AG08396 (cell line): ENCODE measurements at places on chromosomes 13 and 19.

DNA sequence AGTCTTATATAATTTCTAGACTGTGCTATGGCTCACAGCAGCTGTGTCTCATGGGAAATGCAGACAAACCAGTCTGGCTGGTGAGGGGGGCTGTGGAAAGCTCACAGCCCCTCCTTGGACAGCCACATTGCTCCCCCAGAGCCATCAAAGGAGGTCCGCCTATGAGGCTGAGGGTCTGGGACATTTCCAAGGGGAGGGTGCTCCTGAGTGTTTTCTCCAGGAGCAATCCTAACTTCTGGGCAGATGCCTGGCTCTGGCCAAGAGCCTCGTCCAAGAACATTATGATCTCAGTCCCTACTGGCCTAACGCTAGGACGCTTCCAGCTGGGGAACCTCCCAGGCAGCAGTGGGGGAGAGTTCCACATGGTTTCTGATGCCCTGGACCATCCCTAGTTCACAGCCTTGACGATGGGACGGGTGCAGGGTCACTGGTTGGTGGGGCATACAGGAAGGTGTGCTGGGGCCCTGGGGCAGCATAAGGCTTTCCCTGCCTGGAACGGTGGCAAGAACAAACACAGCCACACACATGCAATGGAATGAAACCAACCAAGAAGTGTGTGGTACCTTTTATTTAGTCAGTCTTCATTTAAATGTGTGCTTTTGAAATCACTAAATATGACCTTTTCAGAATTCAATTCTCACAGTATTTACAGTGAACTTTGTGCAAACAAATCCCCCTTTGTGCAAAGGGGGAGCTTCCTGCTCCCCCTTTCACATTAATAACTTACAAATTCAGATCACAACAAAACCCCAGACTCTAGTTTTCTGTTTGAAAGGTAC lies 60.6 kb downstream of the CDADC1 start:
- peak; percentile 47 for DNase-seq

GRCh38 chr13:24274452-24275021 lies 34.8 kb upstream of the C1QTNF9 start:
- DNase-seq, result no peak

DNA sequence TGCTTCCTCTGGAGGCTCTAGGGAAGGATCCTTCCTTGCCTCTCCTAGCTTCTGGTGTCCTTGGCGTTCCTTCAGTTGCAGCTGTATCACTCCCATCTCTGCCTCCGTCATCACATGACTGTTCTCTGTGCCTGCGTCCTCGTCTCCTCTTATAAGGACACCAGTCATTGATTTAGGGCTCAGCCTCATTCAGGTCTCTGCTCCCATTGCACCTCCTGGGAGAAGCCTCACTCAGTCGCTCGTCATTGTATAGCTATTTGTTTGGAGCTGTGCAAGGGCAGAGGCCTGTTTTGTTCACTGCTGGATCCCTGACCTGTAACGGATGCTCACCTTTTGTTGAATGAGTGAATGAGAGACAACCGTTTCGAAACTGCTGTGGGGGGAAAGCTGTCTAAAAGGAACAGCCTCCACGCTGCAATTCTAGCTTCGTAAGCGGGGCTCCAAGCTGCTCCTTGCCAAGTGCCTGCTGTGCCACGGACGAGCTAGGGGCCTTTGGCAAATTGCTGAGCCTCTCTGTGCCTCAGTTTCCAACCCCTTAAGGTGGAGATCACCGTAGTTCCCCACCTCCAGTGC lies 17.2 kb downstream of the BRSK1 start:
- no peak for DNase-seq

DNA sequence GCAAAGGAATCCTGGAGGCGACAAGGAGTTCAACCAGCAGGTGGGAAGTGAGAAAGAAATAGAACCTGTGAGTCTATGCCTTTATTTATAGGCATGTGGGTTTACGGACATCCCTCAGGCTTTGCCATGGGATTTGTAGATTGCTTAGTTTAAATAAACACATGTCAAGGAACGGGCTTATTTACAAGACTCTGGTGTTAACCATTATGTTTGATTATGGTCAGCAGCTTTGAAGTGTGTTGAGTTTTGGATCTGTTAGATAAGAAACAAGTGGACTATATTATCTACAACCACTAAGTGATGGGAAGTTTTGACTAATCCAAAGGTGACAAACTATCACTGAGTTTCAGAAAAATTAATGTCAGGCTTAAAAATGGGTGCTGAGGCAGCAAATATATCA lies 143.2 kb downstream of the SLITRK5 start:
- DNase-seq, result no peak

DNA sequence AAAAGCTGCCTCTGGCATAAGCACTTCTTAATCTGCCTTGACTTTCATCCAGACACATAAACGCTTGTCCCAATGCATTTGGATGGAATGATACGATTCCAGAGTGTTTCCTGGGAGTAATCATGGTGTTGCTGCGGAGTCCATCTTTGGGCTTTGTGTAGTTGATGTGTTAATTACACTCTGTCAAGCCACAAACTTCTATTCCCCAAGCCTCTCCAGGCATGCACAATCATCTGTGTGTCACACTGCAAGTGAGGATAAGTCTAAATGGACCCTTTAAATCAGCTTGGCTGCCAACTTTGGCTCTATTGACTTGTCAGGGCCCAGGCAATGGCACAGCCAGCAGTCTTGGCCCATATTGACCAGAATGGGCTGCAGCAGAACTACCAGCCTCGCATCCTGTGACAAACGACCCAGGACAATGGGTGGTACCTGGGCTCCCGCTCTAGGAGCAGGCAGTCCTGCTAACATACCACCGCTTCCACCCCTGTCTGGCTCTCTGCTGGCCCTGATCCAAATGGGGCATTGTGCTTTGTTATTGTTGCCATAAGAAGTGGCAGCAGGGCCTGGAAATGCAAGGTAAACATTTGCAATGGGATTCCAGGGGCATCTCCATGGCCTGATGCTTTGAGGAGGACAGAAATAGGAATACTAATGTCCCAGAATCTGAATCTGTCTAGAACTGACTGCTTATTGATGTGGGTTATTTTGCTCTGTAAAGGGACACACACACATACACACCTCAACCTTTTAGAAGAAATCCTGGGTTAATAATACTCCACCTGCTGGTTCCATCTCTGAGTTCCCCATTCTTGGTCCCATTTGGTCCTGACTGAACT lies 127.2 kb downstream of the DNAJC15 start:
- DNase-seq, result no peak

- no peak for DNase-seq
Measured at GRCh38 chr13:21371011-21371410, 88.1 kb downstream of the ZDHHC20 start.

GRCh38 chr13:36418022-36418805 lies 14.1 kb upstream of the CCNA1 start:
- no peak for DNase-seq

GRCh38 chr13:79246578-79246949 lies 159.5 kb downstream of the RBM26 start:
- DNase-seq, result no peak
